ENCODE measurements at places on chromosomes 2 and 18.

DNA sequence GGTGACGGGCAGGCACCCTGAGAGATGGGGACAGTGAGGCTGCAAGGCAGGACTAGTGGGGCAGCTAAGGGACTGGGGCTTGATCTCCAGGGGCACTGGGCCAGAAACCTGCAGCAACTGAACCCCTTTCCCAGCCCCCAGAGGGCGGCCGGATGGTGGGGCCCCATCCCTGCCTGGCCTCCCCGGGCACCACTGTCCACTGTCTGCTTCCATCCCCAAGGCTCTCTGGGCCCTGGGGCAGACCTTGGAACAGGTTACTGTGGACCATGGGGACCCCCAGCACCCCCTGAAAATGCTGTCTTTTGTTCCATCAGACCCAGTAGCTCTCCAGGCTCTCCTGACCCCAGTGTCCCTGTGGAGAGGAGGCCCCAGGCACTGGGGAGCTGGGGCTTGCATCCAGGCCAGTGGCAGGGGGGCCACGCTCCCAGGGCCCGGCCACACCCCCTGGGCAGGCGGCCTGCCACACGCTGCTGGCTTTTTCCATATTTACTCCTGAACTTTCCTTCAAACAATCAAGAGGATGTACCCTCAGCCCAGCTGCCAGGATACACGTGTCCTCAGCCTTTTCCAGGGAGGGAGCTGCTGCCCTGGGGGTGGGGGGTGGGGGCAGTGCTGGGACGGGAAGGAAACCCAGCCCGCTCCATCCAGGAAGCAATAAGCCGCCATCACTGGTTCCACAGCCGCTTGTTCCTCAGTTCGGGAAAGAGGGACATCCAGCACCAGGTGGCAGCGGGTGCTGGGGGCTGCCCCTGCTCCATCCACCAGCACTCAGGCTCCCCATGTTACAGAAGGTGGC lies 102.3 kb upstream of the ODC1 start:
- DNase-seq, result no peak

DNA sequence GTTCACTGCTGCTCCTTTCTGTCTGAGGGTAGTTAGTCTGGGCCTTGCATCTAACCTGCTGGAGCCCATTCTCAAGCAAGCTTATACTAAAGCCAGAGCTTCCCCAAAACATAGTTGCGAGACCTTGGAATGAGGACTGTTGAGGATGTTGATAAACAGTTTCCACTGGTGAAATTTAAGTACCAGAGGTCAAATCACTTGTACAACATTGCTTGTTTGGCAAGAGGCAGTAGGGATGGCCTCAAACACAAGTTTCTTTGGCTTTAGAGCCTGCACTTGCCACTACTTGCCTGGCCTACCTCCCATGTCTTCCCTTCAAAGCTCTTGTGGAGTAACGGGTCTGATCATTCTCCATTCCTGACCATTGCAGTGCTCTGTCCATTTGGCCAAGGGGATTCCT lies 262.7 kb downstream of the FHOD3 start:
- DNase-seq, result no peak

DNA sequence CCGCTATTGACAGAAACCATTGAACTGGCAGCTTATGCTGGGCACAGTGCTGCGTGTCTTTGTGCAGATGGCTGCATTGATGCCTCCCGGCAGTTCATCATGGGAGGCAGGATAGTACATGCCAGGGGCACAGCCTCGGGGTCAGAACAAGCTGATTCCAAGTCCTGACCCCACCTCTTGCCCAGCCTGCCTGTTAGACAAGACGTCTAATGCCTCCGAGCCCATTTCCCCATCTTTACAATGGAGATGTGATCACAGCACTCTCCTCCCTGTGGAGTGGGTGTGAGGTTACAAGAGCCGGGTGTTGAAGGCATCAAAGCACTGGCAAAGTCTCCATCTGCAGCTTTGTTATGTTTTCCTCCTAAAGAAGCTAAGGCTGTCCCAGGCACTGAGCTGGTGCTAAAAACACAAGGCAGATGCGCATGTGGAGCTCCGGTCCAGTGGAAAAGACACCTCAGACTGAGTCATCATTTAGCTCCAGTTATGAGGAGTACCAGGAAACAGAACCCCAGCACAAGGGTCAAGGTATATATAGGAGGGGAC lies 125.7 kb upstream of the EPAS1 start:
- DNase-seq, result peak; percentile 89

DNA sequence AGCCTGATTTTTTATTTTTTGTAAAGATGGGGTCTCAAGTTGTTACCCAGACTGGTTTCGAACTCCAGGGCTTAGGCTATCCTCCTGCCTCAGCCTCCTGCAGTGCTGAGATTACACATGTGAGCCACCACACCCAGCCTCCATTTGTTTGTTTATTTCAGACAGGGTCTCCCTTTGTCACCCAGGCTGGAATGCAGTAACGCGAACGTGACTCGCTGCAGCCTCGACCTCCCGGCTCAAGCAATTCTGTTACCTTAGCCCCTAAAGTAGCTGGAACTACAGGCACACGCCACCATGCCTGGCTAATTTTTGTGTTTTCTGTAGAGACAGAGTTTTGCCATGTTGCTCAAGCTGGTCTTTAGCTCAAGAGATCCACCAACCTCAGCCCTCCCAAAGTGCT lies 27.2 kb downstream of the UBXN4 start:
- no peak for DNase-seq

DNA sequence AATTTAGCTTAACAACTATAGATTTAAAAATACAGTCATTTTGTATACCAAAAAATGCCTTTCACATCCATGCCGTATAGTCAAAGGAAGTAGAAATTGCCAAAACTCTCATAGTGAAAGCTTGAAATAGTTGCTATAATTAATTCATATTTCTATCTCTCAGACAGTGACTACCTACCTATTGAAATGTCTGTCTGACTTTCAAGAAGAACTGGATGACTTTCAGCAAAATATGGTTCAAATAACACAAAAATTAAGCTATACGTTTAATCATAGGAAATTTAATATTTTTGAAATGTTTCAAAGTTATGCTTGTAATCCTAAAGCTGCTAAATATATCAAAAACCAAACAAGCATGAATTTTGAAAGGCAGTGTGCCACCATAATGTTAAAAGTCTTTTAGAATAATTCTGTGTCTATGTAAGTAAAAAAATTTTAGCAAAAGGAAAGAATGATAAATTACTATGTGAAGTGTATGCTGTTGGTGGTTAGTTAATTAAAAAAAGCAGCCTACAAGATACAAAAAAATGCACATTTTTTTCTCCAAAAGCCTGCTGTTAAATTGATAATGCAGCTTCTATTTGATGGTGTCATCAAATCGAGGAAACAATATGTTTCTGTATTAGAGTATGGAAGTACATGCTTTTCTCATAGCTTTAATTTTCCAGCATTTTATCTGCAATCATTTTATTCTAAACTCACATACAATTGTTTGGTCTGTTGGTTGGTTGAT lies 57.7 kb upstream of the ST6GAL2 start:
- no peak for DNase-seq

DNA sequence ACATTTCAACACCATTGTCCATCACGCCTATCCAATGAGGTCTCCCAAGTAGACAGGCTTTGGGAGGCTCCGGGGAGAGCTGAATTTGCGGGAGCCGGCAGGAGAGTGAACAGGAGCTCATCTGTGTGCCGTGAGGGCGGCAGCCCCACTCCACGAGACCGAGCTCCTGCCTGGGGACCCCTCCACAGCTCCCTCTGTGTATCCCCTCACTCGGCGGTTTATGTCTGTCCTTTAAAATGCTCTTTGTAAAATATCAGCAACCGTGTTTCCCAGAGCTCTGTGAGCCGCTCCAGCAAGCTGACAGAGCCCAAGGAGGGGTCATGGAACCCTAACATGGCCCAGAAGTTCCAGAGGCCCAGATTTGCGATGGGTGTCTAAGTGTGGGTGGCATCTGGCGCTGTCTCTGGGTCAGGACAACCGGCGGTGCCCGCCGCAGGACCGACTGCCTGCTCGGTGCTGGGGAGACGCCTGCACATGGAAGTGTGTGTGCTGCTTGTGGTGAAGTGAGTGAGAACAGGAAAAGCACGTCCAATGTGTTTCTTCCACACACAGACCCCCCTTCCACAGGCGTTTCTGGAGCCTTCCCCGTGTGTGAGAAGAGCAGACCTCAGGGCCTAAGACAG lies 34.8 kb downstream of the SLC66A2 start:
- DNase-seq, result no peak

GRCh38 chr2:25160376-25160775 lies 8.0 kb downstream of the POMC start:
- no peak for DNase-seq

- peak; percentile 69 for DNase-seq
These were observed 21.3 kb downstream of the NOL10 start for GRCh38 chr2:10668402-10669012.

- no peak for DNase-seq
These were observed 143.5 kb downstream of the B3GNT2 start for GRCh38 chr2:62339413-62339812.

GRCh38 chr2:238291550-238292281 lies 3.3 kb upstream of the PER2 start:
- DNase-seq, result no peak

- no peak for DNase-seq
These were observed 4.0 kb downstream of the WDR54 start for GRCh38 chr2:74425523-74425922.

DNA sequence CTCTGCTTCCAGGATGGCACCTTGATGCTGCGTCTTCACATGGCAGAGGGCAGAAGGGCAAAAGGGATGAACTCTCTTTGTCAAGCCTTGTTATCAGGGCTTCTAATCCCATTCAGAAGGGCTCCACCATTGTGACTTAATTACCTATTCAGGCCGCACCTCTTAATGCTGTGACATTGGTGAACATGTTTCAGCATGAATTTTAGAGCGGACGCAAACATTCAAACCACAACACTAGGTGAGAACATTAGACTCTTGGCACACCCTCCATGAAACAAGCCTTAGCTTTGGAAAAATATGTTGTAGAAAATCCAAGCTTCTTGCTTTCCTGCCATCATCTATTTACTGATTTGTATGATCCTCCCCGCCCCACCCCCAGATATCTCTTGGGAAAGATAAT lies 17.9 kb downstream of the DAW1 start:
- peak; percentile 72 for DNase-seq

DNA sequence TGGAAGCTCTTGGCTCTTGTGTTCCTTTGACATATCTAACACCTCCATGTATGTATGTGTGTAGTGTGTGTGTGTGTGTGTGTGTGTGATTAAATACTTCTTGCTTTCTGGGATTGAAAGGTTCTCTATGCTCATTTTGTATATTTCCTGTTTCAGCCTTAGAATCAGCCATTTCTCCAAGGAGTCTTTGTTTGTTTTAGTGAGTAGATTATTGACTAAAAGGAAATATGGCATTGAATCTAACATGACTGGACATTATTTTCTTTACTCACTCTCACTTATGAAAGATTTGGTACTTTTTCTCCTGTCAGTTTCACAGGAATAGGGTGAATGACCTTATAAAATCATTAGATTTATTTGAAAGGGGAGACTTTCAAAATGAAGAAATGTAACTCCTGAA lies 413.8 kb upstream of the SLC14A2 start:
- no peak for DNase-seq

DNA sequence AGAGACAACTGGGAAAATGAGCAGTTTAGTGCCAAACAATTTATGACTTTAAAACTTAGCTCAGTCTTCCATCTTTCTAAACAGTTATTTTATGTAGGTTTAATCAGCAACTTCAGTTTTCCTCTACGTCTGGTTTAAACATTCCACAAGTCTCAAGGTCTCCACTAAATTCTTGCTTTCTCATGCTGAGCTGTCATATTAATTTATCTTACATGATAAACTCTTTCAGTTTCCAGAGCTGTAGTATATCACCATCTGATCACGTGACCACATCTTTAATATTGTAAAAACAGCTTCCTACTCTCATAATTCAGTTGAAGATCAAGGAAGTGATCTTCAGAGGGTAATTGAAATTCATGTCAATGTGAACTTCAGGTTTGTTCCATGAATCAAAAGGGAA lies 158.6 kb downstream of the ZNF804A start:
- no peak for DNase-seq

DNA sequence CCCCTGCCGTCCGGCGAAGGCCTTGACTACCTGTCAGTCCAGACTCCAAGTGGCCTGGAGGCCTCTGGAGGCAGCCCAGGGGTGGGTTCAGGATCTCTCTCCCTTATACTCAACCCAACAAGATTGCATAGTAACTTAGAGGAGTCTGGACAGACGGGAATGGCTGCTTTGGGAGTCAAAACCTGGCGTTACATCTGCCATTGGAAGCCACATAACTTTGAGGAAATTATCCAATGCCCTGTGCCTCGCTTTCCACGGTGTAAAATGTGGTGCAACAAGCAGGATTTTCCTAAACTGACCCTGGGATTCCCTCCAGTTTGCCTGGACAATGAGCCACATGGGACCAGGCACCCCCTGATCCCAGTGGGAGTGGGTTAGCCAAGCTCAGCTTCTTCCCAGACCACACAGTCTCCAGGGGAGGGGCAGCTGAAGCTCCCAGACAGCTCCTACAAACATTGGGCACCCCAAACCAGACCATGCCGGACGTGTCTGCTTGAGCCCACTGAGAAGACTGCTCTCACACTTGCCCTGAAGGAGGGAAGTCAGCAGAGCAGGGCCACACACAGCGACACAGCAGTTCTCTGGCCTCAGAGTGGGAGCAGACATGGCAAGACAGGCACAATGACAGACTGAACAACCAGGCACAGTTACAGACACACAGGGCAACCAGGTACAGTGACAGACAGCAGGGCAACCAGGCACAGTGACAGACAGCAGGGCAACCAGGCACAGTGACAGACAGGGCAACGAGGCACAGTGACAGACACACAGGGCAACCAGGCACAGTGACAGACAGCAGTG lies 65.6 kb upstream of the RAB6C start:
- DNase-seq, result no peak

GRCh38 chr2:138559641-138560040 lies 58.1 kb downstream of the SPOPL start:
- no peak for DNase-seq

DNA sequence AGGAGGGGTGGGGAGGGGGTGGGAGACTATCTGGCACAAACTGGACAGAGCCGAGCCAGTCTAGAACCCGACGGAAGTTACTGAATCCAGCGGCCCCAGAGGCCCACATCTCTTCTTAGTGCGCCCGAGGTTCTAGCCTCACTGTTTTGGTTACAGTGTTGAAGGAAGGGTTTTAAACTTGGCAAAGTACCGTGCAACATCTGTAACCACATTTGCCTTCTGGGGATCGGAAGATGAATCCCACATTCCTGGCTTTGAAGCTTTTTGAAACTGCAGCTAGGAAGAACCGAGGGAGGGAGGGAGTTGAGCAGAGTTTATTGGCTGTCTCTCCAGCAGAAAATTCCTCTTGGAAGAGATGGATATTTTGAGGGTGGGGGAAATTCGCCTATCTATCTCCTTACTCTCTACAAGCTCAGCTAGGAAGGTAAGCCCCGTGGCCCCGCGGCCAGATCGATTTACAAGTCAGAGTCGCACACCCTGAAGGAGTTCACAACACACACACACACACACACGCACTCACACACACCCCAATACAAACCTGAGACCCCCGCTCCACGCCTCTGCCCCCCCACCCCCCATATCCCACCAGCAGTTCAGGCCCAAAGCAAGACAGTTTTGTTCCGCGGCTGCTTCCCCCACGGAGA lies 1.0 kb downstream of the ACVR1 start:
- peak; percentile 80 for DNase-seq

GRCh38 chr2:103739186-103739585 lies 977.4 kb downstream of the TMEM182 start:
- DNase-seq, result no peak

GRCh38 chr2:169230204-169230603 lies 132.1 kb downstream of the LRP2 start:
- DNase-seq, result no peak

- DNase-seq, result no peak
These were observed 201.2 kb downstream of the TPGS2 start for GRCh38 chr18:36627637-36628036.

- peak; percentile 32 for DNase-seq
These were observed 363.6 kb downstream of the CTNNA2 start for GRCh38 chr2:79876430-79876829.

Measured in MCF 10A (cell line).